ENCODE measurements at places on chromosomes 7 and 10.

DNA sequence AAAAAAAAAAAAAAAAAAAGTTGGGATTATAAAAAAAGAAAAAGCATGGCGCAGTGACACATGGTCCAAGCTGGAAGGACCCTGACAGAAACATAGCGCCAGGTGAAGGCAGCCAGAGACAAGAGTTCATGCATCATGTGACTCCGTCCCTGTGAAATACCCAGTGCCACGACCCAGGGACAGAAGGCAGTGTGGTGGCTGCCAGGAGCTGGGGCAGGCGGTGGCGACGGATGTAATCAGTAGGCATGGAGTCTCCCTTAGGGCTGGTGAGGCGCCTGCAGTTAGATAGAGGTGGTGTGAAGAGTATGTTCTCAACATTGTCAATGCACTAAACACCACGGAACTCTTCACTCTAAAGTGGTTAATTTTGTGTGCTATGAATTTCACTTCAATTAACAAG, 43.9 kb downstream of the STK32C start:
- no peak for DNase-seq

- DNase-seq, result peak; percentile 32
Observed at GRCh38 chr10:124719213-124719851, 24.8 kb downstream of the FAM53B start.

GRCh38 chr10:61866700-61867368, 34.7 kb upstream of the ARID5B start:
- DNase-seq, result no peak

DNA sequence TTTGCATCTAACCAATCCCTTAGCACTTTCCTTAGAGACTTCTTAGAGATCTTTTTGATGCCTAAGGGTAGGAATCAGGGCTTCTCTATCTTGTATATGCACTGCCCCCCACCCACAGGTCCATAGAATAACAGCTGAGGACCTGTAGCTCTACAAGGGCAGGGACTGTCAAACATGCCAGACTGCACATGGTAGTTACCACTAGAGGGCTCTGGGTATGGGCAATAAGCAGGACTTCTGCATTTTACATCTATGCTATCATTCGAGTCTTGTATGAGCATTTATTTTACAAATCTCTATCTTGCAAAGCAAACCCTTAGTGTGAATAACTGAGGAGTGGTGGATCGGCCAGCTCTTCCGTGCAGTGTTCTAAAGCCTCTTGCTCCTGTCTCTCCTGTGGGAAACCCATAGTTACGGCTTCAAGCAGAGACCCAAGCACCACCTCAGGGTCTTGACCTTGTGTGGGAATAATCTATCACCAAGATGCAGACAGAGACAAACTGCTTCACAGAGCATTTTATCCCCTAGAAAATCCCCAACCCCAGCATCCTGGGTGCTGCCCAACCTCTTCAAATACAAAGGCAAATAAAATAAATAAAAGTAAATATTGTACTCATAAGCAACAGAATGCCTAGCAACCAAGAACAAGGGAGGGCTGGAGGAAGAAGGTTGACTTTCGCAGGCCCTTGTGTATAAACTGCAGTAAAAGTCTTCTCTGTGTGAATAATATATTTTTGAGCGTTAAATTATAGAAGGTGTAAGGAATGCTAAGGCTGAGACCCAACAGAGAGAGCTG, 219.3 kb downstream of the WDR11 start:
- DNase-seq, result no peak

- DNase-seq, result peak; percentile 2
Observed at GRCh38 chr7:106737202-106737562, 76.2 kb upstream of the CCDC71L start.

DNA sequence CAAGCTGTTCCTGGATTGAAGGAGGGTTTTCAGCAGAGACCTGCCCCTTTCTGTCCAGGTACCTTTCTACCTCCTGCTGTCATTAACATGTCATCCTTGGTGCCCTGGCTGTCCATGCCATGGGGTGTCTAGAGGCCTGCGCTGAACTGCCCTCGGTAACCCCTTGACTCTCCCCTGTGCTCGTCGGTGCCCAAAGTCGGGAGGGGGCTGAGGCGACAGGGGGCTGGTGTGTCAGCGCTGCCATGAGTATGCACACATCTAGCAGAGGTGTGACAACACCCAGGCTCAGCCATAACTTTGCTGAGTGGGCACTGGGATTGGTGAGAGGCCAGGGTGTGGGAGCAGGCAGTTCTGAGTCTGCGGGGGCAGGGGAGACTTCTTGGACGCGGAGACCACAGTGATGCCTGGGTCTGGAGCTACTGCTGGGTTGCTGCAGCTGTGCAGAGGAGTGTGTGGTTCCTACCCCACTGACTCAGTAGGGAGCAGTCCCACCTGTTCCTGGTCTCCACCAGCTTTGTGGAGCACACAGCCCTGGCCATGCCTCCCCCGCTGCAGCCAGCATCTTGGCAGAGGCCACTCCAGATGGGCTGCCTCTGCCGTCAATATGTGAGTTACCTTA, 376.2 kb upstream of the SEMA3C start:
- no peak for DNase-seq

DNA sequence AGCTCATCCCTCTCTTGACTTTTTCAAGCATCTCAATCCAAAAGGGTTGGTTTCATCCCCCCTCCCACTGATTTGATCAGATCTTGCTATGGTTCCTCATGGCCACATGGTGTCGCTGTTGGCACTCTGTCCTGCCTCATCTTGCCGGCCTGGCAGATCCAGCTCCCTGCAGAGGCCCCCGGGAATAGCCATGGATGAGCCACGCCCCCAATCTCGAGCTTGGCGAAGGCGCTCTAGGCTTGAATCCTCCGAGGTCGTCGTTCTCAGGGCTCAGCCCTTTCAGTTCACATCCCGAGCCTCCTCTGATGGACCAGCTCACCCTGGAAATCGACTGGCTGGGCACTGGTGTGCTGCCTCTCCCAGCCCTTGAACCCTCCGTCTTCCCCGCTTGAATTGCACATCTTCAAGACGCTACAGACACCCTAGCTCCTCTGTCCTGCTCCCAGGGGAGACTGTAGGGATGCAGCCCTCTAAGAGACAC, 628.7 kb downstream of the TYW1 start:
- peak; percentile 92 for DNase-seq

- no peak for DNase-seq
Observed at GRCh38 chr7:43771573-43771972, 13.1 kb downstream of the BLVRA start.

DNA sequence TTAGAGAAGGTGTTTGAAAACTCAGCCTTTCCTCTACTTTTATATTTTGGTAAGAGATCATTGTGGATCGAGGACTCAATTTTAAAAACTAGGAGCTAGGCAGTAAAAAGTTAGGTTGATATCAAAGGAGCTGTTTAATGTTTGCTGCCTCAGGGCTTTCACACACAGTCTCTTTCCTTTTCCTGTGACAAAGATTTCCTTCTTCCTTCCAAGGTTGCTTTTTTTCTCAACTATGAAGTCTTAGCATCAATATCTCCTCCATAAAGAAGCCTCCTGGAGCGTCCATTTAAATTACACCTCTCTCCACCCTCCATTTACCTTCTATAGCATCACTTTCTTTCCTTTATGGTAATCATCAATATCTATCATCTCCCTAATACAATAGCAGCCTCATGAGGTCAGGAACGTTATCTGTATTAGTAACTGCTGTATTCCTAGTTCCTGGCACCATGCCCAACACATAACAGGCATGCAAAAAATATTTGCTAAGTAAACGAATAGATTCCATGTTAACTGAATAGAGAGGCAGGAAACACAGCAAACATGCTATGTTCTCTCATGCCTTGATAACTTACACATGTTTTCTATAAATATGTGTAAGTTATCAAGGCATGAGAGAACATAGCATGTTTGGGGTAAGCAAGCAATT, 48.5 kb downstream of the GNAT3 start:
- DNase-seq, result no peak

- no peak for DNase-seq
Observed at GRCh38 chr7:28793381-28794085, 164.6 kb downstream of the TRIL start.

All from NCI-H2171 treated with DMSO at 0.1 percent for 48 hours (cell line).